ENCODE measurements at places on chromosomes 5 and 9. TPM values are rescaled to one million over a fixed set of nuclear protein-coding genes. Genes with fewer than 3 reads are reported as not detected.

Gene TAF11L10
- total RNA-seq: not detected

GRCh38 chr5:36590513-36591286 lies 15.7 kb upstream of the SLC1A3 start:
- DNase-seq: no peak

DNA sequence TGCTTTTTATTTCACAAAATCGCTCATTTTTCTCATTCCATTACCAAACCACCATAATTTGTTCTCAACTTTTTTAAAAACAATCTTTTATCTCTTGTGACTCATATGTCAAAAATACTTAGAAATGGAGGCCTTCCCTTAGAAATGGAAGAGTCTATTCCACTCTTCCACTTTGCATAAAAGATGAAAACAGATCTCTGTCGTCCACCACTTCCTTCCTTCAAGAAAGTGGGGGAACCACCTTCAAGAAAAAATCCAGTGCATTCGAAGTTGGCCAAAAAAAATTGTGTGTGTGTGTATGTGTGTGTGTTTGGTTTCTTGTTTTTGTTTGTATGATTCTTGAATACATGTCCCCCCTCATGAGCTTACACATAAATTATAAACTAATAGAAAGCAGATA lies 628.8 kb upstream of the DMAC1 start:
- DNase-seq: no peak

Gene FAXDC2
- not detected for total RNA-seq

DNA sequence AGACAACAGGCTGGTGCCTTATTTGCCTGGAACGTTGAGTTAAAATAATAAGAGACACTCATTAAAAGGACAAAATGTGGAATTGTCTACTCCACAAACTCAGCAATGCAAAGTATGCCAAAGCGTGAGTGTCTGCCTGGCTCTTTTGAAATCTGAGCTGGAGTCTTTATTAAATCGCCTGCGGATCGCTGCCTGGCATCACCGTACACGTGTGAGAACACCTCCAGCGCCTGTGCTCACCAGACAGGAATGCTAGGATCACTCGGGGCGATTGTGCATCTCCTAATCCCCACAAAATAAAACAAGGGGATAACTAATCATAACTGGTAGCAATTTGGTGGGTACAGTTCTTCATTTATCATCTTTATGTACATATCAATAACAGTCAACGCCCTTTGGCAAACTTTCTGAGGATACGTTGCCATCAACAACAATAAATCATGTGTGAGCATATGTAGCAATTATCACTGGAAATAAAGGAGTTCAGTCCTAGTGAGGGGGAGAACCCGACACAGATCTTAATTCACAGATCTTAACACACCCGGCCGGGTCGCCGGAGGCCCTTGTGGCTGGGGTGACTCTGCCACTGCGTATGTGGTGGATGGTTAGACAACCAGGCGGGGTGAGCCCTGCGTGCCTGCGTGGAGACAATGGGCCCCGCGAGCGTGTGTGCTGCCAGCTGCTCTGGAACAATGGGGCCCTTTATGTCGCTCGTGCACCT lies 284.9 kb upstream of the IRX1 start:
- DNase-seq: peak; percentile 76

DNA sequence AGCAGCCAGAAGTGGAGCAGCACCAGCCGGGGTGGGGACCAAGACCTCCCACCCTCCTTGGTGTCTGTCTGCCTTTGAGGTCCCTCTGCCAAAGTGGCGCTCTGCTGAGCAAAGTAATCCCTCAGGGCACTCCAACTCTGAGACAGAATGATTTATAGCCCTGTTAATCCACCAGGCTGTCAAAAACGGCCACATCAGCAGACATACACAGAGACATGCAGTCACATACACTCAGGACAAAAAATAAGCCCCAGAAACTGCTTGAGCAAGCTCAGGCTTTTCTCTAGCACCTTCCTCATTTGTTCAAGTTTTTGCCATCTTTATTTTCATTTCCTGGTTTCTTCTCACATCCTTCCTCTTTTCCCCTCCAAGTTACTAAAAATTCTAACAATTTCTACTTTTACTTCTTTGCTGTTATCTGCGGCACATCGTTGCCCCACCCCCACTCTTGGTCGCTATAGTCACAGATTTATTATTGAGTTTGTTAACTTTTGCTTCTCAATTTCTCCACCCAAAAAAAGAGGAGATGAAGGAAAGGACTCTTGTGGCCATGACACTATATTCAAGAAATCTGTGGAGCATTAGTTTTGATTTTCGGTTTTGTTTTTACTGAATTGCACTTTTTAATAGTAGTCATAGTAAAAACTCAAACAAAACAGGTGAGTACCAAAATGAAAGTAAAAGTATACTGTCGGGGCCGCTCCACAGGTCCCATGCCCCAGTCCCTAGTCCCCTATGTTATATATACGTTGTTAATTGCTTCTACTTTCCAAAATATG lies 17.4 kb upstream of the ADRB2 start:
- DNase-seq: no peak

GRCh38 chr9:137589441-137590122 lies 730 bp downstream of the ZMYND19 start:
- no peak for DNase-seq

Gene ANKRD34B
- total RNA-seq: 0.29 TPM

- peak; percentile 30 for DNase-seq
Observed at GRCh38 chr9:34374905-34375552, 1.7 kb downstream of the MYORG start.

- DNase-seq: no peak
Observed at GRCh38 chr9:129027224-129027684, 877 bp downstream of the SH3GLB2 start.

- DNase-seq: no peak
Observed at GRCh38 chr5:139829471-139829870, 33.9 kb downstream of the PSD2 start.

DNA sequence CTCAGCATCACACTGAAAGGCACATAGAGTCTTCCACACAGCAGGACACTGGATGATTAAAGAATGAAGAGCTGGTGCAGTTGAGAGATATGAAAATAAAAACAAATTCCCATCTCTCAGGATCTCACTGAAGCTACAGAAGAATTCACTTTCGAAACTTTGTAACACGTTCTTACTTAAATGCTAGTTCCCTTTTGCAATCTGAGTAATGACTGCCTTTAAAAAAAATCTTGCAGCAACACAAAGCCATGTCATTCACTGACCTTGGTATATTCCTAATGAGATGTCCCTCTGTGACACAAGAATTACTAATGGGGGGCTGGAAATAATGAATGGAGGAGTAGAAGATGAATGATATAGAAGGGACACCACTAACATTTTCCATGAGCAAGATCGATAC lies 201.8 kb downstream of the GLIS3 start:
- no peak for DNase-seq

Gene TLX3
- 6.5 TPM for total RNA-seq

Gene ATP10B
- 3.7 TPM for total RNA-seq

- DNase-seq: no peak
Observed at GRCh38 chr5:72308853-72309191, 11.2 kb downstream of the MRPS27 start.

- no peak for DNase-seq
Observed at GRCh38 chr9:21440139-21440538, at the start of gene IFNA1. TSS of gene IFNA1 (plus strand) at chr9:21440439. CDS start at chr9:21440508, 69 bp downstream.

Gene GPRIN1
- 11.5 TPM for total RNA-seq
